Psoas muscle (tissue), 8 donors: ENCODE measurements at places on chromosomes 3 and 15. TPM values are rescaled to one million over a fixed set of nuclear protein-coding genes. Genes with fewer than 3 reads are reported as not detected.

- no peaks in the 10 kb centered on the region for H3K27me3 ChIP-seq
- no peak for DNase-seq
- H3K4me3 ChIP-seq, result no peak overlapping the region
Measured at GRCh38 chr15:85847031-85847430, 52.3 kb upstream of the KLHL25 start.

- no peaks in the 10 kb centered on the region for H3K27me3 ChIP-seq
- DNase-seq, result no peak
- H3K36me3 ChIP-seq, result no peaks in the 10 kb centered on the region
- no peak overlapping the region for H3K27ac ChIP-seq
Measured at GRCh38 chr15:46091860-46092450, 457.1 kb downstream of the SQOR start.

The ANKDD1A gene
- total RNA-seq, result 0.46 TPM

The SLC6A20 gene
- 0.27 TPM for total RNA-seq

- no peak for DNase-seq
- no peaks in the 10 kb centered on the region for H3K4me1 ChIP-seq
- no peaks in the 10 kb centered on the region for H3K36me3 ChIP-seq
- no peaks in the 10 kb centered on the region for H3K27me3 ChIP-seq
- H3K27ac ChIP-seq, result no peak overlapping the region
- no peak overlapping the region for H3K4me3 ChIP-seq
Measured at GRCh38 chr3:165854696-165855095, 17.5 kb upstream of the BCHE start.

The LYZL4 gene
- total RNA-seq, result not detected

- H3K27ac ChIP-seq, result peak overlapping the region; percentile 81
- H3K4me3 ChIP-seq, result no peak overlapping the region
- no peak for DNase-seq
Measured at GRCh38 chr15:67093504-67093862, 28.1 kb downstream of the SMAD3 start.

- H3K27ac ChIP-seq, result no peak overlapping the region
- no peaks in the 10 kb centered on the region for H3K4me1 ChIP-seq
Measured at GRCh38 chr15:40239693-40240618, 1.1 kb downstream of the PAK6 start.

- H3K4me1 ChIP-seq, result no peaks in the 10 kb centered on the region
- H3K27ac ChIP-seq, result no peak overlapping the region
- no peak for DNase-seq
- H3K36me3 ChIP-seq, result no peaks in the 10 kb centered on the region
Measured at GRCh38 chr15:100767001-100767825, 112.4 kb upstream of the ALDH1A3 start.

The FSD2 gene
- 10.3 TPM for total RNA-seq

- no peak overlapping the region for H3K27ac ChIP-seq
- no peaks in the 10 kb centered on the region for H3K36me3 ChIP-seq
- no peaks in the 10 kb centered on the region for H3K27me3 ChIP-seq
- no peak overlapping the region for H3K4me3 ChIP-seq
- no peak for DNase-seq
Measured at GRCh38 chr3:175041369-175041768, 182.2 kb downstream of the NAALADL2 start.
